B cell (primary cell): ENCODE measurements at places on chromosomes 11 and 22.
A peak's percentile ranks its signal among the peaks of the same experiment; 100 is the strongest.

DNA sequence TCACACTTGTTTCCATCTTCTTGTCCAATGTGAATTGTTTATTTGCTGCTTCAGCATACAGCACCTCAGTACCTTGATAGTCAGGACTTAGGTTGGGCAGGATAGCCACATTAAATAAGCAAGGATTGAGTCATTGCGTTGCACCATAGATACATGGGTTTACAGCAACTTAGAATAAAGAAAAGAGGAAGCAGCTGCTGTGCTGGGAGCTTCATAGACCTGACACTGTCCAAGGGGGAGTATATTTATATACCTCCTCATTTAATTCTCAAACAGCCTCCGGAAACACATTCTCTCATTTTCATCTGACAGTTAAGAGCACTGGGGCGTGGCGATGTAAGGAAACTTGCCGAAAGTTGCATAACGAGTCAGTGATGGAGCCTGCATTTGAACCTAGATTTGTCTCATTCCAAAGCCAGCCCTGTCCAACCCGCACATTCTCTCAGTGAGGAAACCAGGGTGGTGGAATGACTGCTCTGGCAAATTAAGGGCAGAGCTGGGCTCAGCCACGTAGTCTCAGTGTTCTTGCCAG lies 42.2 kb downstream of the UBASH3B start:
- DNase-seq, result peak; percentile 71

DNA sequence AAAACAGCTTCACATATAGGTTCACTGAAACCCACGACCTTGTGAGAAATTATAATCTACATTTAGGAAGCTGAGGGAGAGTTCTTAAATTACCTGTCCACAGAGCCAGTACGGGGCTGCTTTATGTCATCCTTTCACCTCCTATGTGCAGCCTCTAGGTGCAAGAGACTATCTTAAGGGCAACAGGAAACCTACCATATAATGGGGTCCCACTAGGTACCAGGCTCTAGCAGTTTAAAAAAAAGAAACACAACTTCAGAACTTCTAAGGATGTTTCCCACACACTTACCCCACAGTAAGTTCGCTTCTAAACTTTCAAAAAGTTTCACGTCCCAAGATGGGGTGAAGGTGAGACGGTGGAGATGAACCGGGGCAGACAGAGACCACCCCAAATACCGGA lies 573 bp downstream of the STK33 start:
- DNase-seq, result no peak

- DNase-seq, result no peak
These were observed 18.9 kb upstream of the HEPHL1 start for GRCh38 chr11:94002226-94002625.

- DNase-seq, result no peak
These were observed 121.6 kb downstream of the KIRREL3 start for GRCh38 chr11:126878913-126879482.

GRCh38 chr22:21927174-21927823 lies 25.3 kb downstream of the PPM1F start:
- DNase-seq, result no peak

- no peak for DNase-seq
These were observed 65.1 kb upstream of the RRAS2 start for GRCh38 chr11:14424096-14424495.

DNA sequence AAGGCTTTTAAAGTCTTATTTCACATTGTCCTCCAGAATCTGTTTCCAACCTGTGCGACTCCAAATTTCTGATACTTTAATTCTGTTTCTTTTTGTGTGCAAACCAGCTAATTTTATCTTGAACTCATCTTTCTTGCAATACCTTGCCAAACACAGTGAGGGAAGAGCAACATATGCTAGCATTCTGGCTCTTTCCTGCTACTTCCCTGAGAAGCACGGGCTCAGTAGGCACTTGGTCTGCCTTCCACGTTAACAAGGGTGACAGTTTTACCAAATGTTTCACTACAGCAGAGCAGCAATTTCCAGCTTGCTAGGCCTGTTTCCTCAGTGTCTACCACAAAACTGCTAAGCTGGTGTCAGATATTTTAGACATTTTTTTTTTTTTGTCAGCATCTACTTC lies 405.8 kb downstream of the NTM start:
- DNase-seq, result no peak

- DNase-seq, result no peak
These were observed 38.3 kb upstream of the GNB1L start for GRCh38 chr22:19892925-19893324.

- DNase-seq, result no peak
These were observed 125.1 kb downstream of the SERGEF start for GRCh38 chr11:17887779-17888178.

DNA sequence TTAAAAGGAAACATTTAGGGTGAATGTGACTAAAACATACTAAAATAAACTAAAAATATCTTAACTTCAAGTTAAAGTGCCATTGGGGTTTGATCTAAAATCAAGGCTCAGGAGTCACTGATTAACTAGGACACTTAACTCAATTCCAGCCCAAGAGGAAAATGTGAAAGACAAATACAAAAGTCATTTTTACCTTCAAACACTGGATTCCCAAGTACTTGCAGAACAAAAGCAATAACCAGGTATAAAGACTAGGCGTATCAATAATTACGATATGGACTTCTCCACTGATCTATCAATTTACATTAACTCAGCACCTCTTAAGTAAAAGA lies 15.6 kb downstream of the ALKBH8 start:
- no peak for DNase-seq

- no peak for DNase-seq
These were observed 1.6 kb downstream of the OR10A2 start for GRCh38 chr11:6864438-6864837.

DNA sequence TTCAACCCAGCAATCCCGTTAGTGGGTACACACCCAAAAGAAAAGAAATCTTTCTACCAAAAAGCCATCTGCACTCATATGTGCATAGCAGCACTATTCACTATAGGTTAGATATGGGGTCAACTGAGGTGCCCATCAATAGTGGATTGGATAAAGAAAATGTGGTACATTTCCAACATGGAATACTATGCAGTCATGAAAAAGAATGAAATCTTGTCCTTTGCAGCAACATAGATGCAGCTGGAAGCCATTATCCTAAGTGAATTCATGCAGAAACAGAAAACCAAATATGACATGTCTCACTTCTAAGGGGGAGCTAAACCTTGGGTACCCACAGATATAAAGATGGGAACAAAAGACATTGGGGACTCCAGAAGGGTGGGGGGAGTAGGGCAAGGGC lies 1.9 kb upstream of the ARHGAP8 start:
- no peak for DNase-seq

DNA sequence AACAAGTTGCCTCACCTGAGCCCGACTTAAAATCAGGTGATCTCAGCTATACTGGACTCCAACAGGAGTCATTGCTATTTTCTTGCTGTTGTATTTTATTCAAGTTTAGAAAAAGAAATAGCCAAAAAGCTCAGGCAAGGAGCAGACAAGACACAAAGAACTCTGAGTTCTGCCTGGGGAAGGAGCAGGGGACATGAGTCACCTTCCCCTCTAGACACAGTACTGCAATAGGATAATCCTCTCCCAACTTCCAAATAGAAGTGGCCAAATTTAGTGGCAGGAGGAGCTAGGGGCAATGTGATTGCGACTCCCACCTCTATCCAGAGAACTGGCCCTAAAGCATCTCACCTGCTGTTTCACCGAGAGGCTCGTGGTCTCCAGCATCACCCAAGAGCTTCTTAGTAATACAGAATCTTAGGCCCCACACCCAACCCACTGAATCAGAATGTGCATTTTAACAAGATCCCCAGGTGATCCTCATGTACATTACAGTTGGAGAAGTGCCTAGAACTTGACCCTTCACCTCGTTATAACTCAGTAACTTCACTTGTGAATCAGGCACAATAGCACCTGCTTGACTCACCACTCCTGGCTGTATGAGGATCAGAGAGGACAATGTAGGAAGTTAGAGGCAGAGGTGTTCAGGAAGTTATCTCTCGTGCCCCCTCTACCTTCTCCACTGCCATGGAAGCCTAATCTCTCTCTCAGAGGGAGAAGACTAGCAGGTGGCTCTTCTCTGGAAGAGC lies 56.8 kb upstream of the FBXO3 start:
- no peak for DNase-seq

GRCh38 chr22:19517919-19518611 lies 6.1 kb downstream of the CLDN5 start:
- DNase-seq, result no peak

DNA sequence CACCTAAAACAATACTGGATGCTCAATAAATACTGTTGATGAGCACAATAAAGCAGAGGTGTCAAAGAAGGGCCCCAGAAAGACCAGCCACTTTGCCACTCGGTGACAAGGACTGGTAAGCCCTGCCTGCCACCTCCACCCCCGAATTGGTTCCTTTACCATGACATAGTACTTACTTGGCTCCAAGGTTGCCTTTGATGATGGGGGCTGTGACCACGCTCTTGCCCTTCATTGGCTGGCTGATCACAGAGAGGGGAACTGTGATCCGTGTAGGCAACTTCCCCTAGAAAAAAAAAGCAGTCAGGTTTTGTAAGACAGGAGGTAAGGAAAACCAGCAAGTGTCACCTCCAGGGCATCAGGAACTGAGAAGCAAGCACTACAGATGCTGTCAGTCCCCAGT lies 29.7 kb downstream of the NFRKB start:
- no peak for DNase-seq

DNA sequence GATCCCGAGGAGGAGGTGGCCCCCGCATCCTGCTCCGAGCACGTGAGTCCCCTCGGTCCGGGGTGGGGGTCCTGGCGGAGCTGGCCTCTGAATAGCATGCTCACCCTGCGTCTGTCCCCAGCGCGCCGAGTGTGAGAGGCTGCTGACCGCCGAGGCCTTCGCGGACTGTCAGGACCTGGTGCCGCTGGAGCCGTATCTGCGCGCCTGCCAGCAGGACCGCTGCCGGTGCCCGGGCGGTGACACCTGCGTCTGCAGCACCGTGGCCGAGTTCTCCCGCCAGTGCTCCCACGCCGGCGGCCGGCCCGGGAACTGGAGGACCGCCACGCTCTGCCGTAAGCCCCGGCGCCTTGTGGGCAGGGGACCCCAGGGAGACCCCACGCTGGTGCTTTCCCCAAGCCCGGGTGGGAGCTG lies 3.5 kb downstream of the MUC2 start:
- DNase-seq, result no peak

DNA sequence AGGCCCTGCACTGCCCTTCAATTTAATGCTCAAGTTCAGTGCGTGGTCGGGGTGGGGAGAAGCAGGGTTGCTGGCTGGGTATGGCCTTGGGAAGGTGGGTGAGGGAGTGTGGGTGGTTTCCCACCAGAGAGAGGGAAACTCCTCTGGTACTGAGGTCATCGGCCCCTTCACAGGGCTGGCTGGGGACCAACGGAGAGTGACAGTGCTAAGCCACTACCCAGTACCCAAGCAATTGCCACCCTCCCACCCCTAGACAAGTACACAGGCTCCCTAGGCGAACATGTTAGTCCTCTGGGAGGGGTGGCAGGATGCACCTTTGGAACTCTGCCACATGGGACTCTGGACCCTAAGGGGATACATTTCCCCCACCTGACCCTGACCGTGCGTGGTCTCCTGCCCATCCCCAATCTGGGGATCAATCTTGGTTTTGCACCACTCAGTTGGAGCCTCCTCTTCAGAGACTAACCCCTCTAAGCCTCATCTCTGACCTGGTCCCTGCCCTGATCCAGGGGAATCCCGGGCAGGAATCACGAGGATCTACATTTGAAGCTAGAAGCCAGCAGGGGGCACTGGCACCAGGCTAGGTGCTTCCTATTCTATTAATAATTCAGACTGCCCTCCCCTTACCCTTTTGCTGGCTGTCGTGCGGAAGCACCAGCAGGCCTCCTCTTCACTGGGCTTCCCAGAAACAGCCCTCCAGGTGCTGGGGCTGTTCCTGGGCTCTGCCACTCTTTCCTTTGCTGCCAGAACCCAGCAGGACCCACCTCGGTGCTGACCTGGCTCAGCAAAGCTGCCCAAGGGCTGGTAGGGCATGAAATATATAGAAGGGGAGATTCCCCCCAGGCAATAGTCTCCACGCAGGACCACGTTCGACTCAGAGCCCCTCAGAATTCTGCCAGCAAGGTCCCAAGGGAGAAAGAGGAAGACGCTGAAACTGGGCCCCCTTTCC lies 377.7 kb downstream of the TENM4 start:
- no peak for DNase-seq

DNA sequence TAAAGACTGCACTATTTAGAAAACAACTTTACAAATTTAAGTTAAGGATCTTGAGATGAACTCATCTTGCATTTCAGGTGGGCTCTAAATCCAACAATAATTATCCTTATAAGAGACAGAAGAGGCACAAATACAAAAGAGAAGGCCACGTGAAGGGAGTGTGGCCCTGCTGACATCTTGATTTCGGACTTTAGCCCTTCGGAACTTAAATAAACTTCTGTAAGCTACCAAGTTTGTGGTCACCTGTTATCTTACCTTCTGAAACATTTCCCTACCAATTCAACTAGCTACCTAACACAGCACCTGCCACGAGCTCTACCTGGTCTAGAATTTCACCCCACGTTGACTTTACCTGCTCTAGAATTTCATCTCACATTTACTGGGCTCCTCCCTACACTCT lies 42.9 kb upstream of the ARHGAP32 start:
- DNase-seq, result no peak

DNA sequence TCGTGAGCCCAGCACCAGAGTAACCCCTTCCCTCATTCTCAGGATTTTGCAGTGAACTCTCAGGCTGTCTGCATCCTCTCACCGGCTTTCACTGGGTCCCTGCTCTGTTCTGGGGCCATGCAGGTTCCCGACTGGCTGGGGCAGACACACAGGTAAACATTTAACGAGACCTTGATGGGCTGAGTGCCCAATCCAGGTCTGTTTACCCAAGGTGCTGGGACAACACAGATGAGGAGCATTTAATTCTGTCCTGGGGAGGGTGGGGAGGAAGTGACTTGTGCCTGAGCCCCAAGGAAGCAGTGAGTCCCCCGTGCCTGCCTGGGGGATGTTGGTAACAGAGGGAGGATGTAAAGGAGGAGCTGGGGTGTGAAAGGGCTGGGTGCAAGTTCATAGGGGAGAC lies 4.4 kb downstream of the BIK start:
- DNase-seq, result no peak

DNA sequence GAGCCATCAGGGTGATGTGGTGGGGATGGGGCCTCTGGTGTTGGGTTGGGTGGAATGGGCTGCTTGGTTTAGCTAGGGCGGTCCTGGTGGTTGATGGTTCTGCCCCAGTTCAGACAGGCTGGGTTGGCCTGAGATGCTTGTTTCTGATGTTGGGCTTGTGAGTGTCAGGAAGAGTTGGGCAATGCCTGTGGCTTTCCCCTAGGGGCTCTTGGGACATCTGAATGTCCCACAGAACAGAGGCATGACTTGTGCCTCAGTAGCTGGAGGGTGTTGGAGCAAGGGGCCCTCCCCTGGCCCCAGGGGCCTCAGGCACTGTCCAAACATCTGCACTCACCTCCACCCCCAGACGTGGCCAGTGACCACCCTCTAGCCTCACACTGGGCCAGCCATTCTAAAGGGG lies 14.0 kb upstream of the CTSD start:
- DNase-seq, result no peak

DNA sequence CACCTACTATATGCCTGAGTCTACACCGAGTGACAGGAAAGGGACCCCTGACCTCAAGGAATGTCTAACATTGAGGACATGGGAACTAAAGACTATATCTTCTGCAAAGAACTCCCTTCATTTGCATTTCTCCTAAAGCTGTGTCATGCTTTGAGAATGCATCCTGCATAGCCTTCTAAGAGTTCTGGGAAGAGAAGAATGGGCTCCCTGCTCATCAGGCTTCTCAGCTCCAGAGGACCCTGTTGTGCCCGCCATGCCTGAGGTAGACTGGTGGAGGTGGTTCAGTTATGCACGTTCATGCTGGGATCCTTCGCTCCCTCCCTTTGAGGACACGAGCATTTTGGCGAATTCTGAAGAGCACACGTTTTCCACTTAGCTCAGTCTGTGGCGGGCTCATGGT lies 63.3 kb downstream of the GRIK4 start:
- no peak for DNase-seq

- no peak for DNase-seq
These were observed 423.1 kb downstream of the SHANK2 start for GRCh38 chr11:70829134-70829885.
